ENCODE measurements at places on chromosomes 7 and 10. TPM values are rescaled to one million over a fixed set of nuclear protein-coding genes. Genes with fewer than 3 reads are reported as not detected.

Gene CRYGN
- polyA plus RNA-seq: not detected

Gene SLC26A3
- polyA plus RNA-seq: not detected

Gene MYPN
- polyA plus RNA-seq: not detected

Gene TACC2
- polyA plus RNA-seq: not detected

Gene CLRN3
- not detected for polyA plus RNA-seq

Gene H2BK1
- not detected for polyA plus RNA-seq

Gene DPYSL4
- 0.10 TPM for polyA plus RNA-seq

Gene TRIM74
- polyA plus RNA-seq: 0.11 TPM

Gene NKX1-2
- polyA plus RNA-seq: not detected

Gene LMBR1
- 45.5 TPM for polyA plus RNA-seq

Gene UTF1
- polyA plus RNA-seq: not detected

Gene TMEM130
- polyA plus RNA-seq: not detected

DNA sequence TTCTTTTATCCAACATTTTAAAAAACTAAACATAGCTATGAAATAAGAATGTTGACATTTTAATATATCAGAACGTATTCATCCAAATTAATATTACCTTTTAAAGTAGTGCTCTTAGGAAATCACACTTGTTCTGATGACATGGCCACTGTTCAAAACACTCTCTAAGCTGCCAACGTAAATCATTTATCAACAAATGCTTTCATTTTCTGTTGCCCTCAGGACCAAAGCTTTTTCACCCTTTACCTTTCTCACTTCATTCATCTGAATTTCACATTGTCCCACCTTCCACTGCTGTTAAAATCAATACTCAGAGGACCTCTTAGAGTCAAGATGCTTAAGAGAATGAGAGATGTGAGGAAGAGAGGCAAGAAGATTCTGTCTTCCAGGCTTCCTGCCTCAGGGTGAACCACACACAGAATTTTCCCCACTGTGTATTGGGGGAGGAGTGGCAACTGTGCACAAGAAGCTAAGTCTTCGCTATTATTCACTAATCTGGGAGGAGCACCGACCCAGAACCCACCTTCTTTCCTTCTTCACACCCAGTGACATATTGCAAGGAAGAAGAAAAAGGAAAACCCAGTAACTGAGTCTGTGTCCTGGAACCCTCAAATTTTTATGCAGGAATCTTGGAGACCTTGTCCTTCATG, 21.0 kb downstream of the HIBADH start:
- DNase-seq: no peak

- no peak for DNase-seq
These were observed 31.9 kb downstream of the SLC26A4 start for GRCh38 chr7:107692501-107692900.

GRCh38 chr7:2042650-2043049, 190.1 kb downstream of the MAD1L1 start:
- no peak for DNase-seq

DNA sequence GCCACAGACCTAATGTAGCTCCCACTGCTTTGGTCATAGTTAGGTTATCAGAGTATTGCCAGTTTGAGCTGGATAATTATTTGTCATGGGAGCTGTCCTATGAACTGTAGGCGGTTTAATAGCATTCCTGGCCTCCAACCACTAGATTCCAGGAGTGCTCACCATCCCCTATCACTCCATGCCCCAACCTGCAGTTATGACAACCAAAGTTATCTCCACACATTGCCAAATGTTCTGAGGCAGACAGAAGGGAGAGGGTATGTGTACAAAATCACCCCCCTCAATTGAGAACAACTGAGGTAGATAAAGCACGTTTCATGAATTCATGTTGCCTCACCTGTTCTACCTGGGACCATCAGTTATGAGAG, 119.0 kb upstream of the CACUL1 start:
- DNase-seq: no peak

DNA sequence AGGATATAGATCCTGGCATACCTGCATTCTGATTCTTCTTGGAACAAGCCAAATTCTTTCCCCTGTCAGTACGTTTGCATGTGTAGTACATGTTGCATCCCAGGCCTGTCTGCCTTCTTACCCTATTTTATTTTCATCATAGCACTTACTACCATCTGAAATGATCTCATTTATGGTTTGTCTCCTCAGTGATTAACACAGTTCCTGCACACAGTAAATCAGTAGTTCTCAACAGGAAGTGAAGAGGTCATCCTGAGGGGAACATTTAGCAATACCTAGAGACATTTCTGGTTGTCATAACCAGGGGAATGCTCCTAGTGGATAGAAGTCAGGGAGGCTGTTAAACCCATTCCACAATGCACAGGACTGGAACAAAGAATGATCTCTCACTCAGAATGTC, 38.2 kb upstream of the SLC26A4 start:
- DNase-seq: no peak

DNA sequence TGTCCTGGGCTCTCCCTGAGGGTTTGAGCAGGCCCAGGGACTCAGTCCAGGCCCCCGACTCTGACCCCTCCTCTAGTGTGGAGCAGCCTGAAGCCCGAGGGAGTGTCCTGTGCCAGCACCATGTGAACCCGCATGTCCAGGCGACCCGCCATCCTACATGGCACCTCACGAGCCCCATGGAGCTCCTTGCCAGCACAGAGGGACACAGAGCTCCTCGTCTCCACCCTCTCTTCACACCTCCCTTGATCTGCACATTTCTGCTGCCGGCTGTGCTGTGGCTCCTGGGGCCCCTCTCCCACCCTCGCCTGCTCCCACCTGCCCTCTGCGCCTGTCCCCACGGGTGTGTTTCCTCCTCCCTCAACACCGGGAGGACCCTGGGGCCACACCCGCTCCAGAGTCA, 103.5 kb downstream of the ADARB2 start:
- DNase-seq: no peak

DNA sequence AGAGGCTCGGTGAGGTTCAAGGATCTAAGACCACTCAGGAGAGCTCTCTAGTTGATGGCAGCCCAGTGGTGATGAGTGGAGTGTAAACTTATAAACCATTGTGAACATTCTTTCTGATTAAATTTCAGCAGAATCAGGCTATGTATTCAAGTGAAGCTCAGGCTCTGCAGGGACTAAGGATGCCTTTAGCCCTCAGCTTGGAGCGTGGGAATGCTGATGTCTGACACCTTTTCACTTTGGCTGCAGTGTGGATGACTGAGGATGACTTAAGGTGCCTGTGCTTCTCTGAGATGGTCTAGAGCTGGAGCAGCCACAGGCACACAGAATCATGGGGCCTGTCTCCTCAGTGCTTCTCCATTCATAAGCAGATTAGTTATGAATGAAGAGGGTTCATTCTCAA, 150.4 kb downstream of the SORCS3 start:
- no peak for DNase-seq

DNA sequence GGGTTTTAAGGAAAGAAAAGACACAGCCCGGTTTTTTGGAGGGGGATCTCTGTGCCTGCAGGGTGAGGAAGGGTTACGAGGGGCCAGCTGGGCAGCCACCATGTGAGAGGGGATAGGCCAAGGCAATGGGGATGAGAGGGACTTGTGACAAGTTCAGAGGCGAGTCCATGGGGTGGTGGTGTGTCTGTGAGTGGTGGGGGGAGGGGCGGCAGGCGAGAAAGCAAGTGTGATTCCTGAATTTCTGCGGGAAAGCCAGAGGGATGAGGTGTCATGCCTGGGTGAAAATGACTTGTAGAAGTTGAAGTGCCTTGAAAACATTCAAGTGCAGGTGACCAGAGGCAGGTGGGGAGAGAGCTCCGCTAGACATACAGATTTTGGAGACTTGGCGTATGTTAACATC, 61.0 kb upstream of the RNF32 start:
- DNase-seq: no peak

- no peak for DNase-seq
These were observed 84.4 kb downstream of the GLI3 start for GRCh38 chr7:42152329-42153205.

DNA sequence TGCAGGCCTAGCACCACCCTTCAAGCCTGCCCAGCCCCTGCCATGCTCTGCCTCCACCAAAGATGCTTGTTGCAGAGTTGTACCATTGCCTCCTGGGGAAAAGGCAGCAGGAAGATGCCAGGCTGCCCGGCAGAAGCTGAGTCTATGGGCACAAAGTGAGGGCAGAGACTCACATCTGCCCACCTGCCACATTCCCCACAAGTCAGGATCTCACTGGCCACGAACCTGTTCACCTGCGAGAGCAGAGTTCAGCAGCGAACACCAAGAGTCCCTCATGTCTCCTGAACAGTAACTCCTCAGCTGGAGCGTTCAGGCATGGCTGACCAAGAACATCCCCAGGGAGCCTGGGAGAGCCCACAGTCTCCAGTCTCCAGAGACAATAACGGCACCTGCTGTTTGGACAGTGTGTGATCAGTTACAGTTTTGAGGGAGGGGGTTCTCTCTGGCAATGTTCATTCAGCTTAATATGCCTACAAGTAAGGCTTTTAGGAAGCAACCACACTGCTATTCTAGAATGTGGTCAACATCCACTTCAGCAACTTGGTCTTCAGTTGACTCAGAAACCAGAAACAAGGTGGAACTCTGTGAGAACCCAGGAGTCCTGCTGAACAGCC, 78.5 kb downstream of the GRID1 start:
- DNase-seq: no peak

GRCh38 chr7:114070246-114070645, 151.4 kb upstream of the PPP1R3A start:
- DNase-seq: no peak

DNA sequence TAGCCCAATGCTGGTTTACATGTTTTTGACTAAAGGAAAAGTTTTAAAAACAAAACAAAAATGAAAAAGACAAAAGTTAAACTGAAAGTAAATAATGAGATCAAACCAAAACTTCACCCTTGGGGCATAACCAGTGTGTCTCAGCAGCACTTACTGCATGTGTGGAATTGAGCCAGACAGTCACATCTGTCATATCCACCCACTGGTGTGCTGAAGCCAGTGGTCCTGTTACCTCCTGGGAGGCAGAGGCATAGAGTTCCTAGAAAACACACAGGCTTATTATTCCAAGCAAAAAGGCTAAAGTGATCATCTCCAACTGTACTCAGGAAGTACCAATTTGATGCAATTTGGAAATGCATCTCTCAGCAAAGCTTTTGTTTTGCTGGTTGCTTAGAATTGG, 40.4 kb downstream of the ASAH2 start:
- no peak for DNase-seq

DNA sequence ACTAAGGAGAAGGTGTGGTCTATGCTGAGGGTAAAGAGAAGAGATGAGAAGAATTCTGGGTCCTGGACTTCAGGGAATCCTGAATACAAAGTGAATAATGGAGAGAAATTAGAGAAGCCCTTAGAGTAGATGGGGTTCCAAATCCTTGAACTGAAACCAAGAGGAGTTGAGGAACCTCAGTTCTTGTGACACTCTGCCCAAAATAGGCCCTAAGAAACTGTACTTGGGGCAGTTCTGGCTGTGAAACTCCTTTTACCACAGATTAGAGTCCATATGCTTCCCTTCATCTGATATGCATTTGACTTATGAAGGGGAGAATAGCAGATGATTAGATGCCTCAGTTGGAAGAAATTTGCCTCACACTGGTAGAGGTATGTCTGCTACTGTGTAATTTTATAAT, 19.0 kb downstream of the TES start:
- DNase-seq: no peak

GRCh38 chr7:88431882-88432281, 125.2 kb upstream of the STEAP4 start:
- DNase-seq: no peak

GRCh38 chr7:134710854-134711624, 64.4 kb downstream of the BPGM start:
- no peak for DNase-seq

DNA sequence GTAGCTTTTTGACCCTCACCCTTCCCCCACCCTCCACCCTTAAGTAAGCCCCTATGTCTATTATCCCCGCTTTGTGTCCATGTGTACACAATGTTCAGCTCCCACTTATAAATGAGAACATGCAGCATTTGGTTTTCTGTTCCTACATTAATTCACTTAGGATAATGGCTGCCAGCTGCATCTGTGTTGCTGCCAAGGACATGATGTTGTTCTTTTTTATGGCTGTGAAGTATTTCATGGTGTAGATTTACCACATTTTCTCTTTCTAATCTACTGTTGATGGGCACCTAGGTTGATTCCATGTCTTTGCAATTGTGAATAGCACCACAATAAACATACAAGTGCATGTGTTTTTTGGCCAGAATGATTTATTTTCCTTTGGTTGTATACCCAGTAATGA, 232.2 kb downstream of the CACNA2D1 start:
- DNase-seq: no peak

- no peak for DNase-seq
These were observed 79.8 kb upstream of the NEBL start for GRCh38 chr10:20976891-20977290.

- no peak for DNase-seq
These were observed 406.1 kb downstream of the GATA3 start for GRCh38 chr10:8460626-8461025.

DNA sequence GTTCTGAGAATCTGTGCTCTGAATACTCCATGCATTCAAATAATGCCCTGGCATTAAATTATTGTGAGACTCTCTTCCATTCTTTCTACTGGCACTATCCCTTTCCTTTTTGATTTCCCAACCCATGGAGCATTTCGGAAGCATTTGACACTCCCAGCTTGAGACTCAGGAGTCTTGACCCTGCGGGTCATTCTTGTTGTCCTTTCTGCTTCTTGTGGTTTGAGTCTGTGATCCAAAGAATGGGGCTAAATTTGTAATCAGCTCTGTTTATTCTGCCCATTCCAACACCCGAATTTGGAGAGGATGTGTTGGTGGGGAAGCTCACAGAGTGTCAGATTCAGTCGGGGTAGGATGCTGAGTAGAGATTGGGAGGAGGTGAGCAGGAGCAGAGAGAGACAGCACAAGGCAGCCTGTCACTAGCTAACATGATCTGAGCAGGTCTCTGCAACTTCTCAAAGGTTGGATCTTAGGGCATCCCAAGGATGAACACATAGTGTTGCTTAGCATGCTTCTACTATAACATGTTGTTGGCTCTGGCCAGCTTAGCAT, 80.4 kb upstream of the BMPER start:
- no peak for DNase-seq

GRCh38 chr7:151104411-151105235, 18.3 kb downstream of the AGAP3 start:
- no peak for DNase-seq

DNA sequence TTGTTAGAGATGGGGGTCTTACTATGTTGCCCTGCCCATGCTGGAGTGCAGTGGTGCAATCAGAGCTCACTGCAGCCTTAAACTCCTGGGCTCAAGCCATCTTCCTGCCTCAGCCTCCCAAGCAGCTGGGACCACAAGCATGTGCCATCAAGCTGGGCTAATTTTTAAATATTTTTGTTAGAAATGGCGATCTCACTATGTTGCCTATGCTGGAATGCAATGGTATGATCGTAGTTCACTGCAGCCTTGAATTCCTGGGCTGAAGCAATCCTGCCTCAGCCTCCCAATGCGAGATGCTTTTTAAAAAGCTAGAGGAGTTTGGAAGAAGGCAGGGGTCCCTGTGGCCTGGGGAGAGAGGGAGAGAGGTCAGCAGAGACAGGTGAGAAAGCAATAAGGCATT, 600.1 kb upstream of the AUTS2 start:
- no peak for DNase-seq
